K562 (cell line): ENCODE measurements at places on chromosomes 13 and 19.
A peak's percentile ranks its signal among the peaks of the same experiment; 100 is the strongest.

DNA sequence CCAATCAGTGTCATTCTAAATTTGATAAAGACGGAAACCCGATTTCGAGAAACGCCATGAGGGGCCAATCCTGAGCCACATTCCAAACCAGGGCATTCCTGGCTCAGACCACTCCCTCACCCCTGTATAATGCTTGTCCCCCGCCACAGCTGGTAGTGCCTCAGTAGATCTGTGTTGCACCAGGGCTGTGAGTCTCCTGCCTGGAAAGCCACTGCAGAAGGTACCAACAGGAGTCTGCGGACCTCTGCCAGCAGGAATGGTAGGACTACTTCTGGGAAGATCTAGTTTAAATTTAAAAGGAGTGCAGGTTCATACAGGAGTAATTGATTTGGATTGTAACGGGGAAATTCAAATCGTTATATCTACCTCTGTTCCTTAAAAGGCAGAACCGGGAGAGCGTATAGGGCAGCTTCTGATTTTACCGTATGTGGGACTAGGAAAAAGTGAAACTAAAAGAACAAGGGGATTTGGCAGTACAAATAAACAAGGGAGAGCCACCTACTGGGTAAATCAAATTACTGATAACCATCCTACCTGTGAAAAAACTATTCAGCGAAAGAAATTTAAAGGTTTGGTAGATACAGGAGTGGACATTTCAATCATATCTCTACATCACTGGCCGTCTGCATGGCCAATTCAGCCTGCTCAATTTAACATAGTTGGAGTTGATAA, 20.8 kb upstream of the ZNF266 start:
- H3K27me3 ChIP-seq, result no peaks in the 10 kb centered on the region
- H3K4me3 ChIP-seq, result no peak overlapping the region

DNA sequence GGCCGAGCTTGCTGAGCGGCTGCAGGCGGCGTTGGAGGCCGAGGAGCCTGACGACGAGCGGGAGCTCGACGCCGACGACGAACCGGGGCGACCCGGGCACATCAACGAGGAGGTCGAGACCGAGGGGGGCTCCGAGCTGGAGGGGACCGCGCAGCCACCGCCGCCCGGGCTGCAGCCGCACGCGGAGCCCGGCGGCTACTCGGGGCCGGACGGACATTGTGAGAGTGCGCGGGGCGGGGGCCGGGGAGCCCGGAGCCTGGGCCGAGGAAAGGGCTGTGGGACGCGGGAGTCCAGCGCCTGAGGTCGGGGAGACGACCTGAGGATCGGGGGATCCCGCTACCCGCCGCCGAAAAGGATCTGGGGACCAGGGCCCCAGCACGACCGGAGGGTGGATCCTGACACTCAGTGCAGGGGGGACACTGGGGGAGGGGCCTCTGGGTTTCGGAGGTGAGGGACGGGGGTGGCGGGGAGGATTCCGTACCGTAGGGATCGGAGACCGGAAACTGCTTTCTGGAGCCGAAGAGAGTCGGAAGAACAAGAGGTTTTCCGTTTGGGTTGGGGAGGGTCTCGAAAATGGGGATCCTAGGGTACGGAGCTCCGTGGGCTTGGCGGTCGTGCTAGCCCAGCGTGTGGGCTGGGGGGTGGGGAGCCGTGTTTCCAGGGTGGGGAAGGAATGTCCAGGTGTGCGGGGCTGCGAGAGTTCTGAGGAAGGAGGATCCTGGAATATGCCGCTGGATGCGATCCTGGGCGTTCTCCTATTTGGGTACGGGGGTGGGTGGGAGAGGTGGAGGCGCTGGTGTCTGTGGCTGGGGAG, 616 bp downstream of the HNRNPUL1 start:
- peak; percentile 66 for DNase-seq
- H3K27me3 ChIP-seq, result peaks cover 4% of the 10 kb centered on the region; the same call in 1 of the 2 replicates
- H3K36me3 ChIP-seq, result peaks cover 34% of the 10 kb centered on the region
- H3K4me3 ChIP-seq, result peak overlapping the region; percentile 94
- H3K4me1 ChIP-seq, result peaks cover 31% of the 10 kb centered on the region

GRCh38 chr13:46881621-46882020, 15.2 kb downstream of the HTR2A start:
- no peaks in the 10 kb centered on the region for H3K4me1 ChIP-seq
- no peak overlapping the region for H3K27ac ChIP-seq
- H3K27me3 ChIP-seq, result no peaks in the 10 kb centered on the region

DNA sequence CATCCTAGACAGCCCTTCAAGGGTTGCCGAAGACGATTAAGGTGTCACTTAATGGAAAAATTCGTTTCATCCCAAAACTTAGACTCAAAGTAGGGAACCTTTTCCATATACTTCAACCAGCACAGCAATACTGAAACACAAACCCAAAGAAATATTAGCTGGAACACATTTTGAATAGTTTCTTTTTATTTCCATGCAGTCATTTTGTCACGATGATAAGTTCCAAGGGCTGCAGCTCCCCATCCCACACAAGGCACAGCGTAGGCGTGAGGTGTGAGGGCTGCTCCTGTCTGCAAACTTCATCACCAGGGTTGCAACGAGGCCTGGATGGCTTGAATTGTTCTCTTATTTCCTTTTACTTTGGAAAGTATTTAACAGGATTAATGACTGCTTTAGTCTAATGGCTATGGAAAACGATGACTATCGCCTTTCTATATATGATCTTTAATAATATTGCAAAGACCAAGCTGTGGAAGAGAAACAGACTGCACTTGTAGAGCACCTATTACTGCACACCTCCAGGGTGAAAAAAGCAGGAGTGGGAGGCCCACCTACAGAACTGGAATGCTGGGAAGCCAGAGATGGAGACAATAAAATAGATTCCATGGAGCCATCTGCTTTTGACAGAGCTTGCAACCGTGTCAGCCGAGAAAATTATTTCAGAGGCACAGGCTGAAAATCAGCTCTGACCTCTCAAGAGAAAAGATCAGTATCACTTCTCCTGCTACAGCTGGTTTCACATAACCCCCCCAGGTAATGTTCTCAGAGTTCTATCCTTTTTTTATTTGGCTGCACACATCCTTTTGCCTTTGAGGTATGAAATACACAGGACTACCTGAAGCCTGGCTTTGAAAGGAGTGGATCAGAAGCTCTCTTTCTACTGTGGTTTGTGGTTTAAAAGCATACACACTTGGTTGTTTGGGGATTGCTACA, 274.5 kb upstream of the NBEA start:
- no peak overlapping the region for H3K4me3 ChIP-seq
- H3K27ac ChIP-seq, result no peak overlapping the region
- H3K36me3 ChIP-seq, result no peaks in the 10 kb centered on the region
- no peaks in the 10 kb centered on the region for H3K27me3 ChIP-seq
- no peaks in the 10 kb centered on the region for H3K4me1 ChIP-seq

GRCh38 chr19:810883-811489, 10.8 kb downstream of the PLPPR3 start:
- no peaks in the 10 kb centered on the region for H3K27me3 ChIP-seq
- no peak overlapping the region for H3K27ac ChIP-seq
- DNase-seq, result peak; percentile 40
- no peak overlapping the region for H3K4me3 ChIP-seq
- H3K36me3 ChIP-seq, result peaks cover 92% of the 10 kb centered on the region

GRCh38 chr19:21269813-21270212, 59.4 kb downstream of the ZNF708 start:
- H3K4me3 ChIP-seq, result no peak overlapping the region
- no peaks in the 10 kb centered on the region for H3K27me3 ChIP-seq
- no peaks in the 10 kb centered on the region for H3K36me3 ChIP-seq
- H3K4me1 ChIP-seq, result no peaks in the 10 kb centered on the region

DNA sequence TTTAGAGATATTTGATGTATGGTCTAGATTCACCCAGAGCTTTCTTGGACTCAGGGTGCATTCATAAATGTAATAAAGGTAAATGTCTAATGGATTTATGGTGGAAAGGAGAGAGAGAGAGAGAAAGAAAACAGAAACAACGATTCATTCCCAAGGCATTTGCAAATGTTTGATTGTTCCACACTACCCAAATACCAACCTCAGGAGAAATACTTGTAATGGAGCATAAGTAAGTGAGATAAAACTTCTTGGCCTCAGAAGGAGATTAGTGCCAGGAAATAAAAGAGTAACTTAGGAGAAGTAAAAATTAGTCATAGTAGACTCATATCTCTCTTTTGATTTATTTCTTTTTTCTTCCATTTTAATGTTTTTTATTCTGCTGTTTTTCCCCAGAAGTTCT, 40.6 kb upstream of the DGKH start:
- peaks cover 3% of the 10 kb centered on the region; the same call in 2 of the 3 replicates for H3K4me1 ChIP-seq
- H3K36me3 ChIP-seq, result no peaks in the 10 kb centered on the region
- DNase-seq, result no peak
- H3K27ac ChIP-seq, result no peak overlapping the region

DNA sequence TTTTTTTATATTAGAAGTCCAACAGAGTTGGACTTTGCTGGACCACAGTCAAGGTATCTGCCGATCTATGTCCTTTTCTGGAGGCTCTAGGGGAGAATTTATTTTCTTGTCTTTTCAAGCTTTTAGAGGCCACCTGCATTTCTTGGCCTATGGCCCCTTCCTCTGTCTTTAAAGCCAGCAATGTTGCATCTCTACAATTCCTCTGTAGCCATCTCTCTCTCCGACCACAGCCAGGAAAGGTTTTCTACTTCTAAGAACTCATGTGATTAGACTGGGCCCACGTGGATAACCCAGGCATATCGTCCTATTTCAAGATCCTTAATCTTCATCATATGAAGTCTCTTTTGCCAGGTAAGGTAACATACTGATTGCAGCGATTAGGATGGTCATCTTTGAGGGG, 43.5 kb upstream of the RGCC start:
- DNase-seq, result no peak
- H3K4me1 ChIP-seq, result no peaks in the 10 kb centered on the region
- no peak overlapping the region for H3K4me3 ChIP-seq
- no peak overlapping the region for H3K27ac ChIP-seq

GRCh38 chr13:99270518-99270917, 12.3 kb upstream of the GPR18 start:
- H3K27ac ChIP-seq, result no peak overlapping the region
- DNase-seq, result no peak
- no peaks in the 10 kb centered on the region for H3K27me3 ChIP-seq

GRCh38 chr13:22451327-22451741, 729.4 kb upstream of the SGCG start:
- no peaks in the 10 kb centered on the region for H3K4me1 ChIP-seq
- no peaks in the 10 kb centered on the region for H3K36me3 ChIP-seq
- no peaks in the 10 kb centered on the region for H3K27me3 ChIP-seq
- no peak for DNase-seq
- H3K27ac ChIP-seq, result no peak overlapping the region

- no peak overlapping the region for H3K27ac ChIP-seq
- H3K36me3 ChIP-seq, result no peaks in the 10 kb centered on the region
- DNase-seq, result no peak
- no peaks in the 10 kb centered on the region for H3K4me1 ChIP-seq
- H3K27me3 ChIP-seq, result peaks cover 17% of the 10 kb centered on the region
- no peak overlapping the region for H3K4me3 ChIP-seq
Observed at GRCh38 chr19:30862876-30863275, 486.4 kb downstream of the TSHZ3 start.

DNA sequence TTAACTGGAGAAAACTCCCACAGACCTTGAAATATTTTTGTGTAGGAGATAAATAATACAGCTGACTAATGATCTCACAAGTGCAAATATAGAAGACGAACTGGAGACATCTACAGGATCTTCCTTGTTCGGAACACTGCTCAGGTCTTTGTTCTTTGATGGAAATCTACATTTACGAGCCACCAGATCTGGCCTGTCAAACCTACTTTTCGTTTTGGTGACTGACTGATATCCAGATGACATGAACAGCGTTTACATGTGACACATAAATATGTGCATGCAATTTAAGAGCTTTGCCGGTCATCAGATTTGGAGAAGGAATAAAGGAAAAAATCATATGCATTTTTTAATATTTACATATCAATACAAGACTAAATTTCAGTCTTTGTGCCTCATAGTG, 24.5 kb upstream of the TPP2 start:
- no peak for DNase-seq
- no peaks in the 10 kb centered on the region for H3K36me3 ChIP-seq
- H3K27me3 ChIP-seq, result peaks cover 5% of the 10 kb centered on the region; the same call in 1 of the 2 replicates
- no peak overlapping the region for H3K4me3 ChIP-seq
- H3K27ac ChIP-seq, result no peak overlapping the region

DNA sequence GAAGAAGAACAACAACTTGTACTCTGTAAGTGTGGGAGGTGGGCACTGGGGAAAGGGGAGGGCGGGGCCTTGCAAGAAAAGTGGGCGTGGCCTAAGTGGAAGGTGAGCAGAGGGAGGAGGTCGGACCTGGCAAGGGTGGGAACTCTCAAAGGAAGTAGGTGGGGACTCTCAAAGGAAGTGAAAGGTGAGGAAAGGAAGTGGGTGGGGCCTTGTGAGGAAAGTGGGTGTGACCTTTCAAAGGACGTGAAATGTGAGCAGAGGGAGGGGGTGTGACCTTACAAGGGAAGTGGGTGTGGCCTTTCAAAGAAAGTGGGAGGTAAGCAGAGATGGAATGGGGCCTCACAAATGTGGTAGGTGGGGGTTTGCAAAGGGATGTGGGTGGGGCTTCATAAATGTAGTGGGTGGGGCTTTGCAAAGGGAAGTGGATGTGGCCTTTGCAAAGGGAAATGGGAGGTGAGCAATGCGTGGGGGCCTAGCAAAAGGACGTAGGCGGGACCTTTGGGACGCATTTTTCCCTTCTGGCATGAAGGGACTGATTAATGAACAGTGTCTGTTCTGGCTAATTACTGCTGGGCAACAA, 25.9 kb downstream of the ACSBG2 start:
- no peaks in the 10 kb centered on the region for H3K27me3 ChIP-seq
- no peak overlapping the region for H3K4me3 ChIP-seq
- peaks cover 6% of the 10 kb centered on the region; the same call in 2 of the 3 replicates for H3K4me1 ChIP-seq
- peak; percentile 92 for DNase-seq

- no peak for DNase-seq
- no peak overlapping the region for H3K27ac ChIP-seq
- no peaks in the 10 kb centered on the region; the same call in 1 of the 3 replicates for H3K4me1 ChIP-seq
Observed at GRCh38 chr13:75443356-75443958, 38.5 kb downstream of the TBC1D4 start.

DNA sequence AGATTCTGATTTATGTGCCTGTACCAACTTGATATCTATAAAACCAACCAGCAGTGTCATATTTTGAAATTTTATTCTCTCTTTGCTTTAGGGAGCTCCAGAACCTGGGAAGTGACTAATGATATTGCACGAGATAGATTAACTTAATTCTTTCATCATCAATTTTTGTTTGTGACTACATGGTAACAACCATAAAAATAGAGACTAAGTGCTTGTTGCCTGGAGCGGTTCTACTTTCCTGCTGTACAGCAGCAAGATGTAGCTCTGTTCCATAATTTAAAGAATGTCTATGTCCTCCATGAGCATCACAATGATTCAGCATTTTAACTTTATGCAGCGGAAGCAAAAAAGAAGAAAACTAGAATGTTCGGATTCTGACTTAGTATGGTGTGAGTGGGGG, 275.6 kb downstream of the KLF5 start:
- H3K4me1 ChIP-seq, result no peaks in the 10 kb centered on the region
- no peak for DNase-seq
- H3K27me3 ChIP-seq, result no peaks in the 10 kb centered on the region
- no peak overlapping the region for H3K27ac ChIP-seq

GRCh38 chr19:35890113-35890650, 10.2 kb downstream of the NFKBID start:
- H3K4me3 ChIP-seq, result no peak overlapping the region
- H3K27ac ChIP-seq, result no peak overlapping the region
- no peak for DNase-seq
- H3K27me3 ChIP-seq, result no peaks in the 10 kb centered on the region
